ENCODE measurements at places on chromosomes 11 and 22.

DNA sequence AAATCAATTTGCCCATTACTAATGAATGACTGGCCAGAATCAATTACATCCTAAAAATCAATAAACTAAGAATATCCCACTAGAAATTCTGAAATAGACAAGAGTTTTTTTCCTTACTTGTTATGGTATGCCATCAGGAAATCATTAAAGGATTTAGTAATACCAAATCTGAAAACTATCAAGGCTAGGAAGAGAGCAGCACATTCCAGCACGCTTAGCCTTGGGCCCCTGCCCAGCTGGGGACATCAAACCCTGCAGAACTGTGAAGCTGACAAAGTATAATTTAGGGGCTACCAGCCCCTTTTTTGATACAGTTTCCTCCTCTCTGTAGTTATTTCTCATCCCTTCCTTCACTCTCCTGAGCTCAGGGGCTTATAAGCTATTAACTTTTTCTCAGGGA lies 247.8 kb upstream of the ZC3H12C start:
- no peak for DNase-seq

- no peak for DNase-seq
Observed at GRCh38 chr11:68141246-68142027, 20.2 kb upstream of the CHKA start.

DNA sequence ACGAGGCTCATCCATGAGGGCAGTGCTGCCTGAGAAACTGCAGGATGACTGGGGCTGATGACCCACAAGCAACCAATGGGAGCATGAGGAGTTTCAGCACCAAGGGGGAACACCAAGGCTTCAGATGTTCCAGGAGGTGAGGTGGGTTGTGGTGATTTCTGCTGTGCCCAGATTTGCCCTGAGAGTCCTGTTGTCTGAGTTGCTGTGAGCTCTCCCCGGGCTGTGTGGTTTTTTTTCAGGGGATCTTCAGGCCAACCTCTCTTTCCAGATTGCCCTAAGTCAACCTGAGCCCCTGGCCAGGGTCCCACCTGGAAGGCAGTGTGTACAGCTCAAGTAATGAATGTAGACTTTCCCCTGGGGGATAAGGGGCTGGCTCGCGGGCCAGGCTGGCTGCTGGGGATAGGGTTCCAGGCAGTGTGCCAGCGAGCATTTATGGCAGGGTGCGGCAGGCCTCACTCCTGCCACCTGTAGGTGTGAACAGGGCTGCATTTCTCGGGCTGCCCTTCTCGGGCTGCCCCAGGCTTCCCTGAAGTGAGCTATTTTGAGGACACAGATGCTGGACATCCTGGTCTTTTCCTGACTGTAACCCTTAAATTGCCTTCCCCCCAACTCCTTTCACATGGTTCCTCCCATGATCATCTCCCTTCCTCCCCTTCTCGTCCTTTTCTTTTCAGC lies 9.8 kb downstream of the SLC22A6 start:
- peak; percentile 71 for DNase-seq

DNA sequence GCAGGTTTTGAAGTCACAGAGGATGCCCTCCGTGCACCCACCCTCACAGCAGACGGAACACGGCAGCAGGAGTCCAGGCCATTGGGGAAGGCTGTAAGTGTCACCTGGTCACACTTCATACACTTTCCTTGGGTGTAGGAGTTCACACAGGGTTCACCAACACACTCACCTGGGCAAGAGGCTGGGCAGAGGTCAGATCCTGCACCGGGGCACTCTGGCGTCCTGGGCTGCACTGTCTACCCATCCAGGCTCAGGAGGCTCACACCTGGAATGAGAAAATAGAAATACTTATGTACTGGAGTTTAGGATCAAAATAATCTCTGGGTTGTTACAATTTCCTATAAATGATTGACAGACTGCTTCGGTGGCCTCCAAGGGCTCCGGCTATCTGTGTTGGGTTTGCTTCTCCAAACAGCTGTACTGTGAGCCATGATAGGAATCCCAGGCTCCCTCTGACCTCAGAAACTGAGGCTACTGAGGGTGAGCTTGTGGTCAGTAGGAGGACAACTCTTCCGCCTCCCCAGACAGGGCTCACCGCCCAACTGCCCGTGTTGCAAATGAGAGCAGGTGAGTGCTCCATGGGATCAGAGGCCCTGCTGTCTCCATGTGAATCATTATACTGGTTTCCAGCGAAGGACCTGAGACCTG lies 20.1 kb upstream of the CARS1 start:
- DNase-seq = no peak

DNA sequence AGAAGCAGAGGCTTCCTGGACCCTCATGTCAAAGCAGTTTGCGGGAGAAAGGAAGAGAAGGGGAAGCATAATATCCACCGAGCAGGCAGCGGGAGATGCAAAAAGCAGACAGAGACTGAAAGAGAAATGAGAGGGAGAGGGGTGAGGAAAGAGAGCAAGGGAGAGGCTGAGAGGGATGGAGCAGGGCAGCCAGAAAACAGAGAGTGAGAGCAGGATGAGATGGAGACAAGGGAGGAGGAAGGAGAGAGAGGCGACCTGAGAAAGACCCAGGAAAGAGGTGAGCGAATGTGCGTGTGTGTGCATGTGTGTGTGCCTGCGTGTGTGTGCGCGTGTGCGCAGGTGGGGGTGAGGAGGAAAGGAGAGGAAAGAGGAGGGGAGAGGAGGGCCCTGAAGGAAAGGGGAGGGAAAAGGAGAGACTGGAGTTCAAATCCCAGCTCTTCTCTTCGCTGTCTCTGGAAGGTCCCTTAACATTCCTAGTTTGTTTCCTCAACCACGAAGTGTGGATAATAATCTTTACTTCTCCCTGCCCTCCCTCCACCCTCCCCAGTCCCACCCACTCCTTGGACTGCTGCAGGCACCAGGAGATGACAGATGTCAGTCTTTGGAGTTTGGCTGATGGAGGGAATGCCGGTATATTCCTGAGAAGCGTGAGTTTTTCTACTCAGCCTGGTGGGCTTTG lies 67.9 kb downstream of the ISX start:
- DNase-seq = no peak

- no peak for DNase-seq
Observed at GRCh38 chr11:91178366-91178765, 955.5 kb upstream of the CHORDC1 start.

DNA sequence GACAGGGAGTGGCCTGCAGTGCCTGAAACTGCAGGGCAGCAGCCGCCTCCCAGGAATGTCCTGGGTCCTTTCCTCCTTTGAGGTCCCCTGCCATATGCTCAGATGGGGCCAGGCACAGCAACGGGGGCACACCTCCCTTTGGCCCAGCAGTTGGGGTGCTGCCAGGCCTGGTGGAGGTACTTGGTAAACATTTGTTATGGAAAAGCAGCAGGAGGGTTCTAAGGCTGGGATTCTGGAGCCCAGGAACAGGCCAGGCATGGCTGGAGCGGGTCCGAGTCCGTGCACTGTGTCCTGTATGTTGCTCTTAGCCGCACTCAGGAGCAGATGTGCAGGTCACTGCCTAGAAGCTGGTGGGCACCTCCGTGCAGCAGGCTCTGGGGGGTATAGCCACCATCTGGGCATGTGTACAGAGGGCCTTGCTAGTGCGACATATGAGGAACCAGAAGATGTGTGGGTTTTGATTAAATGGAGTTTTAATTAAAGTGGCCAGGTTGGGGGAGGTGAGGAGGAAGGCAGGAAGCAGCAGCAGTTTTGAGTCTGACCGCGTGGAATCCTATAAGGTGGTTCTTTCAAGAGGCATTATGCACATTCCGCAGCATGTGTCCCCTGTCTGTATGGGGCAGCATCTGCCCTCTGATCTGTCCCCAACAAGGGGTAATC lies 1.5 kb downstream of the ADORA2A start:
- peak; percentile 52 for DNase-seq

DNA sequence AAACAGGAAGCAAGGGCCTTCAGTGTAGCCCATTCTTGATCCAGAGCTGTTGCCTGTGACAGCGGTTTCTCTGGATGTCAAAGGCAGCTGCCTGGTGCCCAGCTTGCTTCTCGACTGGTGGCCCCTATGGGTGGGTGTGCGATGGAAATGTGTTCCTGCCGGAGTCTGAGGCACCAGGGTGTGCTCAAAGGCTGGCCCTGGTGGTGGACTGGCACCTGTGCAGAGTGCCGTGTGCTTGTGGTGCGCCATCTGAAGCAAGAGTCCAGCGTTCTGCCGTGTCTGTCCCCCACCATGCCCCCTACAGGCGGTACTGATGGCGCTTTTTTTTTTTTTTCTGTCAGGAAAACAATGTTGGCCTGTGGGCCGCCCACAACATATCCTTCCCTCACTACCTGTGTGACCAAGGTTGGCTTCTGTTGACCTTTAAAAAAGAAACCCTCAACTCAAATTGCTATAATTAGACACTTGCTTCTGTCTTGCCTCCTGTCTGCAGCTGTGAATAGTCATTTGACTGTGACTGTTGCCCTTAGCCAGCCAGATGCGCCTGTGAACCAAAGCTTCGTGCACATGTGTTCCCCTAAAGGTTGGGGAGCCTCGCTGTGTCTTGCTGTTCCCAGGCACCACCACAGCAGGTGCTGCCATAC lies 4.7 kb upstream of the RANBP1 start:
- peak; percentile 81 for DNase-seq

DNA sequence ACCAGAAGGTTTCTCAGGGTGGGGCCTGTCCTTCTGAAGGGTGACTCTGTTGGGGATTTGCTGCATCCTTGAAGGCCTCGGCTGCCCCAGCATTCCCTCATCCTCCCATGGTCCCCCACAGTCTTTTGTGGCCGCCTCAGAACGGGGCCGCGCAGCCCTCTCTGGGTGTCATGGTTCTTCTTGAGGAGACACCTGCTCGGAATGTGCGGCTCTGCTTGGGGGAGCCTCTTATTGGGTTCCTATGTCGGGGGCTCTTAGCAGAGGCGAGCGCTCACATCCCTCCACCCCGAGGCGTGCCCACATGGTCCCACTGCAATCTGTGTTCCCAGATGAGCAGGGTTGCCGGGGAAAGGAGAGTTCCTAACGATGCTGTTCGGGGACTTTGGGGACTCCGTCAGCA lies 1008.4 kb downstream of the BRD1 start:
- DNase-seq = no peak

DNA sequence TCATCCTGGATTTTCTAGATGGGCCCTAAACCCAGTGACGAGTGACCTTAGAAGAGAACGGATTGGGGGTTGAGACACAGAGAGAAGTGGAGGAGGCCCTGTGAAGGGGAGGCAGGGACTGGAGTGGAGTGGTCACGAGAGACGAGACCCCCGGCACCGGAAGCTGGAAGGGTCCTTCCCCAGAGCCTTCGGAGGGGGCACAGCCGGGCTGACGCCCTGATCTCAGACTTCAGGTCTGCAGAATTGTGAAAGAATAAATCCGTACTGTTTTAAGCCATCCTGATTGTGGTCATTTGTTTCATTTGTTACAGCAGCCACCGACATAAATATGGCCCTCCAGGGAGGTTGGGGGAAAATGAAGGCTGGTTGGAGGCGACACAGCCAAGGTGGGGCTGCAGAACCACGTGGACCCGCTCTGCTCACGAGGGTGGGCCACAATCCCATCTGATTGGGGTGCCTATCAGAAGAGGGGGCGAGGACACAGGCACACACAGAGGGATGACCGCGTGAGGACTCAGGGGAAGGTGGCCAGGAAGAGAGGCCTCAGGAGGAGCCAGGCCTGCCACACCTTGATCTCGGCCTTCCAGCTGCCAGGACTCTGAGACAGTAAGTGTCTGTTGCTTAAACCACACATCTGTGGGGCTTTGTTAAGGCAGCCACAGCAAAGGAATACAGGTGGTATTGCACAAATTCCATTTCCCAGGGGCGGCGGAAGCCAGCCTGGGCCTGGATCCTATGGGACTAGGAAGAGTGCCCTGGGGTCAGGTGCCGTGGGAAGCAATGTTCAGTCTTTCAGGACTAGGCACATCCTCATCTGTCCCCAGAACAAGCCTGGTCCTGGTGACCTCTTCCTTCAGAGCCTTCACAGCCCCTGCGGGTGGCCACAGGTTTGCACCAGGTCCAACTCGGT lies 73.3 kb upstream of the SHANK2 start:
- no peak for DNase-seq

- no peak for DNase-seq
Observed at GRCh38 chr11:104060004-104060794, 23.8 kb downstream of the DDI1 start.

GRCh38 chr22:50208939-50209892 lies 8.4 kb downstream of the SELENOO start:
- no peak for DNase-seq

- DNase-seq = no peak
Observed at GRCh38 chr11:115576606-115577380, 72.6 kb upstream of the CADM1 start.

GRCh38 chr11:17138562-17138961 lies 61.1 kb upstream of the RPS13 start:
- DNase-seq = no peak

GRCh38 chr11:41458641-41459040 lies 811 bp downstream of the LRRC4C start:
- DNase-seq = no peak

- no peak for DNase-seq
Observed at GRCh38 chr11:58647141-58647699, 24.8 kb downstream of the CNTF start.

DNA sequence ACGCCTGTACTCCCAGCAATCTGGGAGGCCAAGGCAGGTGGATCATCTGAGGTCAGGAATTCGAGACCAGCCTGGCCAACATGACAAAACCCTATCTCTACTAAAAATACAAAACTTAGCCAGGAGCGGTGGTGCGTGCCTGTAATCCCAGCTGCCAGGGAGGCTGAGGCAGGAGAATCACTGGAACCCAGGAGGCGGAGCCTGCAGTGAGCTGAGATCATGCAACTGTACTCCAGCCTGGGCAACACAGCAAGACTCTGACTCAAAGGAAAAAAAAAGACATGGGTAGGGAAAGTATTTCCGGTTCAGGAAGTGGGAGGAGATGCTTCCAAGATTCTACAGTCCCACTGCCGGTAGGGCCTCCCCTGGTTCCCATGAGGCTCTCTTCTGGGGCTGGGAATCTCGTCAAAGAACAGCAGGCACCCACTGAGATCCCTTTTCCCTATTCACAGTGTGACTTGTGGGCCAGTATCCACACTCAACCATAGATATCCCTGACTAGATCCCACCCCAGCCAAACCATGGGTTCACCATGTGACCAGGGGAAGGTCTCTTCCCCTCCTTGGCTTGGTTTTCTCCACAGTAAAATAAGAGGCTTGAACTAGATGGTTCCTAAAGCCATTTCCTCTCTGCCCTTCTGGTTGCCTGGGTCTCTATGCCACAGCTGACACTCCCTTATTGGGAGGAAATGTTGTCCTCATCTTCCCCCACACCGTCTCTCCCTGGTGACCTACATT lies 443.3 kb downstream of the BUD13 start:
- DNase-seq = no peak

- DNase-seq = no peak
Observed at GRCh38 chr11:102168481-102168880, 58.2 kb downstream of the YAP1 start.

DNA sequence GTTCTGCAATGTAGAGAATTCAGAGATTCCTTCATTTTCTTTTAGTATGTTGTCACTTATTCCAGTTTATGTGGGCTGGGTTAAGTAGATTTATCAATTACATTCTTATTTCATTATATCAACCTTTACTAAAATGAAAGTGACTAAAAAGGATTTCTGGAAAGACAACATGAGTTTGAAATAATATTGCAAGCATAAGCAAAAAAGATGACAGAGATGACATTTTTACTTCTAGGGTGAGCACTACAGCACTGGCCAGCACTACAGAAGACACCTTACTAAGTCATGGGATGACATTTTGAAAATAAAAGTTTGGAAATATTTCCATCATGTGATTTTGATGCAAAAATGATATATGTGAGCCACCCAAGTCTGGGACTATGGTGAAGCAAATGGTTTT lies 2.1 kb upstream of the USP47 start:
- no peak for DNase-seq

- DNase-seq = no peak
Observed at GRCh38 chr22:37680191-37680851, 4.9 kb downstream of the LGALS1 start.

GRCh38 chr11:77547863-77548551 lies 41.7 kb upstream of the AQP11 start:
- peak; percentile 87 for DNase-seq

All from hematopoietic multipotent progenitor cell treated with erythropoietin and hydrocortisone succinate and interleukin-3 and kit ligand, for 4 days (in vitro differentiated cells).